Hepatocyte (in vitro differentiated cells): ENCODE measurements at places on chromosomes 16 and 17. TPM values are rescaled to one million over a fixed set of nuclear protein-coding genes. Genes with fewer than 3 reads are reported as not detected.
A peak's percentile ranks its signal among the peaks of the same experiment; 100 is the strongest.

Gene RANBP10
- total RNA-seq: 8.6 and 8.8 TPM in 2 replicates

Gene IKZF3
- under 0.01 TPM in 1 of 2 replicates, not detected in the other for total RNA-seq

DNA sequence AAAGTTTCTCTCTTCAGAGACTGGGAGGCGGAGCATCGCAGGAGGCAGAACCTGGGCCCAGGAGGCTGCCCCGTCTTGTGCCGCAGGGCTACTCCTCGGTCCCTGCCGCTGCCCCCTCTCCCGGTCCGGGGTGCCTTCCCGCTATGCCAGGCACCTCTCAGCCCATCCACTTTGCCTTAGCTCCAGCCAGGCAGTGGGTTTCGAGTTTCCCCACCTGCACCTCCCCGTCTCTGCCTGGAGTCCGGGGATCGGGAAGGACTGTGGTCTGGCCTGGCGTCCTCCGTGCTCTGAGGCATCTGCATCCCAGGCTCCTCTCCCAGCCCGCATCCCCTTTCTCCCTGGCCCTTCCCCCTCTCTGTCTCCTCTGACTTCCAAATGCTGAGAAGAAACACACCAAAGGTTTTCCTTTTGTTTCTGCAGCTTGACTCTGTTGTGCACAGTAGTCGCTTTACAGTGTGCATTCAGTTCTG is 26.8 kb upstream of the PIK3R6 start:
- no peak for DNase-seq

DNA sequence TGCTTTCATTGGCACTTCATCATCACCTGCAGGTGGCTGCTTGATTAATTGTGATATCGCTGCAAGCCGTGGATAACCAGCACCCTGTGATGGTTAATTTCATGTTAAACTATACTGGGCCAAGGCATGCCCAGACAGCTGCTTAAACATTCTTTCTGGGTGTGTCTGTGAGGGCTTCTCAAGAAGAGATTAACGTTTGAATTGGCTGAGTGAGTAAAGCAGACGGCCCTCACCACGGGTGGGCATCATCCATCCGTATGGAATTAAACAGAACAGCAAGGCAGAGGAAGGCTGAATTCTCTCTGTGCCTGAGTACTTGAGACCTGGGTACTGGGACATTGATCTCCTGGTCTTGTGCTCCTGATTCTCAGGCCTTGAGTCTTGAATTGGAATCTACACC is 7.1 kb upstream of the ZNF213 start:
- no peak for DNase-seq

- DNase-seq: no peak
Observed at GRCh38 chr16:81692021-81692420, 87.1 kb upstream of the PLCG2 start.

GRCh38 chr17:78249818-78250806 is 18.7 kb downstream of the TMEM235 start:
- no peak for DNase-seq

GRCh38 chr16:53952215-53953208 is 248.6 kb downstream of the FTO start:
- DNase-seq: no peak

DNA sequence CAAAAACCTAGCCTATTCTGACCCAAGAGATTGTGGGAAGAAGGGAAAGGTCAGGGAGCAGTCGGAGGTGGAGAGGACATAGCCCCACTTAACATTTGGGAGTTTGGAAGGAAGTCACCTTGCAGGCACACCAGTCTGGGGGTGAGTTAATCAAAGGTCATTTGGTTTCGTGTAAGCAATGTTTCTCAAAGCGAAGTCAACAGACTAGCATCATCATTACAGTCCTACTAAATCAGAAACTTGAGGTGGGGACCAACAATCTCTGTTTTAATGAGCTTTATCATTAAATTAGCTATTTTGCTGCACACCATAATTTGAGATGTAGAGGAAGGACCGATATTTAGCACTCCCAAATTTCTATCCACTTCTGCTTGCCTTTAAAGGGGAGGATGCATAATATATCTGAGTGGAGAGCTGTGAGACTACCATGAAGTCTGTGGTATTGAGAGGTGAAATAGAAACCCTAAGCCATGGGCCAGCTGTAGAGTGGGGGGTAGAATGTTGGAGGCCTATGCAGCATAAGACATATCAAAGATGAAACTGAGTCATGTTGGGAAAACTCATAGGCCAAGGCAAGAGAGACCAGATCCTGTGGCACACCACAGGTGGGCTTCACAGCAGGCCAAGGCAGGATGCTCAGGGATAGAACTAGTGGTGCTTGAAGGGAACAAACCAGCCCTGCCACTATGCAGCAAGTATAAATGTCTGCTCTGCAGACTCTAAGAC is 141.7 kb upstream of the ANKFN1 start:
- no peak for DNase-seq

Gene C16orf96
- total RNA-seq: 0.12 and 0.20 TPM in 2 replicates

DNA sequence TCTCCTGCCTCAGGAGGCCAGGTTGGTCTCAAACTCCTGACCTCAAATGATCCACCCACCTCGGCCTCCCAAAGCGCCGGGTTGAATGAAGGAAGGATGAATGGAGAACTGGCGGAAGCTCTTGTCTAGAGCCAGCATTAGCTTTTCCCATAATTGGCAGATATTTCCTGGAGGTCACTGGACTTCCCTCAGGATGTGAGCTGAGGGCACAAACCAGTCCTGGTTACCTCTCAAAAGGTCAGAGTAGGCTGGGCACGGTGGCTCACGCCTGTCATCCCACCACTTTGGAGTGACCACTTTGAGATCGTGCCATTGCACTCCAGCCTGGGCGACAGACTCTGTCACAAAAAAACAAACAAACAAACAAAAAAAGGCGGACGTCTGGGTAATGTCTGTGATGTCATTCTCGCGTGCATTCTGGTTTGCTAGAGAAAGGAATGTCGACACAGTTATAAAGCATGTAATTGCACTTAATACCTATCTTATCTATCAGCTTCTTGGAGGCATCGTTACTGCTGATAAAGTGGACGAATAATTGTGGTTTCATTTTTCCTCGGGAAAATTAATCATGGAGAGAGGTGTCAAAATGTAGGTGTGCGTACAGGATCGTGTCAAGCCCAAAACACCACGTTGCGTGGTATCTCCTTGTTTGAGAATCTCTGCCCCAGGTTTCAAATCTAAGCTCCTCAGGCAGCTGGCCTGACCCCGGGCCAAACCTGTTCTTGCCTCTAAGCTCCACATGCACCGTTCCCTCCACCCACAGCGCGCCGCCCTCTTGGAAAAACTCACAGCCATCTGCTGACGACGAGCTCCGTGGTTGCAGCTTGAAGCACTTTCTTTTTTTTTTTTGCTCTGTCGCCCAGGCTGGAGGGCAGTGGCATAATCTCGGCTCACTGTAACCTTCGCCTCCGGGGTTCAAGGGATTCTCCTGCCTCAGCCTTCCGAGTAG is 6.4 kb upstream of the CRK start:
- DNase-seq: no peak

GRCh38 chr16:58249388-58249779 is 45.4 kb downstream of the PRSS54 start:
- DNase-seq: no peak

DNA sequence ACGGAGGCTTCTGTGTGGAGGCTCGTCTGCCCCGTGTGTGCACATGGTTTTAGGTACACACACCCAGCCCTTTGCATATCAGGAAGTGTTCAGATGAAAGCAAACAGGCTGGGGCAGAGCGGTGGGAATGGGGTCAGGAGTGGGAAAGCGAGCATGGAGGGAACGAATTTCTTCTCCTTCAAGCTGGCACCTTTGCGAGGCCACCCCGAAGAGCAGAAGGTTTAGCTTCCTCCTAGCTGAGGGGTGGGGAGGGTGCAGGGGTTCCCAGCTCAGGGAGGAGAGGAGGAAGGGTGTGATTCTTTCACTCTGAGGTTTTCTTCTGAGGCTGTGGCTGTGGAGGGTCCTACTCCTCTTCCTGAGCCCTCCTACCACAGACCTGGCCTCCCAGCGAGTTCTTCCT is 83.6 kb downstream of the ABR start:
- DNase-seq: no peak

DNA sequence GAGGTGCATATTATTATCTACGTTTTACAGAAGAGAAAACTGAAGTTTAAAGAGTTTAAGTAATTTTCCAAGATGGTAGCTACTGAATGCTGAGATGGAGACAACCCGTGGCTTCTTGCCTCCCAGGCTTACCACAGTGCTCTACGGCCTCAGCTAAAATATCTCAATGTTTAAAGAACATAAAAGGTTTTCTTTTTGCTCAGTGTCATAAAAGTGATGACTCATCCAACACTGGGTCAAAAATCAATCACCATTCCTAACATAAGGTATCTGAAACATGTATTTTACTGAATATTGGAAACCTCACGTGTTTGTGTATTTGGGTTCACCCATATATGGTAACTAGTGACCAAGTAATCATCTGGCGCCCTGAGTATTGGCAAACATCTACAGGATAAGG is 18.4 kb downstream of the ABCA9 start:
- peak; percentile 7 for DNase-seq

- peak; percentile 85 for DNase-seq
Observed at GRCh38 chr17:43020789-43021740, 1.1 kb downstream of the VAT1 start.

DNA sequence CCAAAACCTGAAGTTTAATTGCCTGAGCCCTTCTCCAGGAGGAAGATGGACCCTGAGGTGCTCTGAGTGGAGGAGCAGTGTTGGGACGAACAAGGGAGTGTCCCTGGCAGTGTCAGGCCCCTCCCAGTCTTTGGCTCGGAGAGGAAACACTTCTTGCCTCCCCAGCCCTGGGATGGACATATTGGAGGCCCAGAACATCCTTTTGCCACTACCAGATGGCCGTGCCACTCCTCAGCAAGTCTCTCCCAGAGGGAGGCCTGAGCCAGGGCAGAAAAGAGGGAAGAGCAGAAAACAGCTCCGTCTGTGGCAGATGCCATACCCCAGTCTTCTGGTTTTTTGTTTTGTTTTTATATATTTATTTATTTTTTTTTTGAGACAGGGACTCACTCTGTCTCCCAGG is 91.5 kb upstream of the CRHR1 start:
- DNase-seq: no peak

DNA sequence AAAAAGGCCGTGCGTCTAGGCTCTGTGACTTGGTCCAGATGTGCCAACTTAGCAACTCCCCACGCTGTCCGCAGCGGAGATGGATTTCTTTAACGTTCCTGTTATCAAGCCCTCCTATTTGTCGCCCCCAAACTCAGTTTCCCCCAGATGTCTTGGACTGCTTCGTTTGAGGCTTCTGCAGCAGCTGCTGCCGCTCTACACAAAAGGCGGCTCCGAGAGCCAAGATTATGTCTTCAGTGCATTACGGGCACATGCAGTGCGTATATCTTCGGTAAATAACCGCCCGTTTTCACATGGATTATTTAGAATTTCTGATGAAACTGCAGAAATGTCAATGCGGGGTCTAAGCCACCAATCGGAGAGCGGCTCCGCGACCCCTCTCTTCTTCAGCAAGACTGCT is 240.6 kb upstream of the ZFHX3 start:
- DNase-seq: no peak

DNA sequence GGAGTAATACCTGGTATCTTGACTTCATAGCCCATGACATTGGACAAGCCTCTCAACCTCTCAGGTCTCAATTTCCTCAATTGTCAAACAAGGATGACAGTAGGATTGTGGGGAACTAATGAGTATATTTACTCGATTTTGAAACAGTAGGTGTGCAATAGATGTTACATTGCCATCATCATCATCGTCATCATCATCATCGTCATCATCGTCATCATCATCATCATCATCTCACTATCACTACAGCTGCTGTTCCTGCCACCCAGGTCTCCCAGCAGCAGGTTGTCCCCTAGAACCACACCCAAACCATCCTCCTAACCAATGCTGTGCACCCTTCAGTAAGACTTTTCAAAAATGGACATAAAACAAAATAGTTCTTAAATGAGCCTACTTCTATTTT is 24.8 kb upstream of the CDRT4 start:
- no peak for DNase-seq

Gene PPP1R9B
- 22.5 and 26.2 TPM in 2 replicates for total RNA-seq

Gene CDT1
- total RNA-seq: 5.2 and 6.9 TPM in 2 replicates
